ENCODE measurements at places on chromosomes 12 and 14.

GRCh38 chr14:80584744-80585505 lies 356.6 kb downstream of the CEP128 start:
- no peak for DNase-seq

GRCh38 chr12:85281636-85282312 lies 1.8 kb downstream of the ALX1 start:
- no peak for DNase-seq

DNA sequence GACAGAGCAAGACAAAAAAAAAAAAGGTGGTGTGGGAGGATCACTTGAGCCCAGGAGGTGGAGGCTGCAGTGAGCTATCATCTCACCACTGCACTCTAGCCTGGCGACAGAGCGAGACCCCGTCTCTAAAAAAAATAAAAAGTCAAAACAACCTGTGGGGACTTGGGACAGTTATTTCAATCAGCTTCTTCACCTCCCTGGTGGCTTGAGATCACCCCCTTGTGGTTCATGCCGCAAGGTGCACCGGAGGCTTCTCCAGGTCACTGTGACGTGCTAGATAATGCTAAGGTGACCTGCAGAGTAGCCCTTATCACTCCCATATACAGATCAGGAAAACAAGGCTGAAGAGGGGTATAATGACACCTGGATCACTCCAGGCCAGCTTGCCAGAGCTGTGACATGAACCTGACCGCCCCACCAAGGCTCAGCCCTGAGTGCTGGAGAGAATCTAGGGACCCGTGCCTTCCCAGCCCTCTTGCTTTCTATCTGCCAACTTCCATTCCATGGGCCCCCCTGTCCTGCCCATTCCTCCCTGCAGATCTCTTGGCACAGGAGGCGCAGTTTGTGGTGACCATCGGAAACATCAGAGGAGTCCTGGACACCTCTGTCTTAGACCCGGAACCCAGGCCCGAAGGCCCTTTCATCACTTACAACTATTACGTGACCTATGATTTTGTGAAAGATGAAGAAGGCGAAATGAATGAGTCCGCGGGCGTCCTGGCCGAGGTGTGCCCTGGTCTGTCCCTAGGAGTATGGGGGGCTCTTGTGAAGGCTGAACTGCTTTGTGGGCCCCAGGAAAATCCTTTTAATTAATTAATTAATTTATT lies 8.1 kb downstream of the LRRC43 start:
- no peak for DNase-seq

DNA sequence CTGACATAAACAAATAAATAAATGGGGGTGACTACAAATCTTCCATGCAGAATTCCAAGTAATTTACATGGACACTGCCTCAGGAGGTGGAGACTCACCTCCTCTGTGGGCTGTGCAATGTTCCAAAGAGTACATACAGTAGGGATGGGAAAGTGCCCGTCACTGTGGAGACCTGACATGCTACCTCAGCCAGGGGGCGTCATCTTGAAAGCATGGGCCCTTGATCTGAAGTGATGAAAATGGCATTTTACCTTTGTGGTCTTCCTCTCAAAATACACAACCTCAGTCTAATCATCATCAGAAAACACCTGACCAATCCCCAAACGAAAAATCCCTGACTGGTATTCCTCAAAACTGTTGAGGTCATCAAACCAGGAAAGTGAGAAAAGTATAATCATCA lies 48.4 kb downstream of the ANAPC7 start:
- DNase-seq, result no peak

DNA sequence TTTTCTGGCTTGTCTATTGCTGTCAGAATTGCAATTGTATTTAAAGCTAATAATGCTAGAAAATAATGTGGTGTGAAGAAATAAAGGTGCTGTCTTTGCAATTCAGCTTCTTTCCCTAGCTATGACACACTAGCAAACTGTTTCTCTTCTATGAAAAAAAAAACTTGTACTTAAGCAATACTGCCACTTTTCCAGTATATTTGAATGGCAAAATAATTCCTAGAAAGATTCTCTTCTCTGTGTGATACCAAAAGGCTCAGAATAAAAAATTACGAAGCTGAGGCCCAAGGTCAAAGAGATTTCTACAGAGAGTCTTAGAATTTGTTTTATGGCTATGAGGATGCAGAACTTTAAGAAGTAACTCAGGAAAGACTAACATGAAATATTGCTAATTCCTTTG lies 235.5 kb downstream of the ADAMTS20 start:
- no peak for DNase-seq

DNA sequence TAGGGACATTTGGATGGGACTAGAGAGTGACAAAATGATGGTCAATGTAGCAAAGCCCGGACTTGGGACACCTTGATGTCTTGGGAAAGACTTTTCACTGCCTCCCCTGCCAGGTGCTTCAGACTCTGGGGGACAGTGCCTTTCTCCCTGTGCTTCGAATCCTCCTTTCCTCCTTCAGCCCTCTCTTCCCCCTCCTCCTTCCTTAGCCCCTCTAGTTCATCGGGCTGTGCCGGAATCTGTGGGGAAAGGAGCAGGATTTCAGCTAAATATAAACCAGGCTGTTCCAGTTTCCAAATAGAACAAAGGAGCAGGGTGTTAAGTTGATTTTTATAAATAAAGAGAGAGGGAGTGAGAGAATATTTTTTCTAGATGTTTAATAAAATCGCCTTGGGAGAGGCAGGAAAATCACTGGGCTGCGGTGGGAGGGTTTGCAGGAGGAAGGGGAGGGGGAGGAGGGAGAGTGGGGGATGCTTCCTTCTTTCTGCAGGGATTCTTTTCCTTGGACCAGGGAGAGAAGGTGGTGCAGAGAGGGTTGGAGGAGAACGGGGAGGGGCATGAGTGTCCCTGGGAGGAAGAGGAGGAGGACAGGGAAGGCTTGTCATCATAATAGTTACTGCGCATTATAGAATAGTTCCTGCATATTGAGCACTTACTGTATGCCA lies 21.3 kb upstream of the CABP1 start:
- no peak for DNase-seq

- DNase-seq, result no peak
Measured at GRCh38 chr12:94868161-94868560, 135.3 kb downstream of the NDUFA12 start.

DNA sequence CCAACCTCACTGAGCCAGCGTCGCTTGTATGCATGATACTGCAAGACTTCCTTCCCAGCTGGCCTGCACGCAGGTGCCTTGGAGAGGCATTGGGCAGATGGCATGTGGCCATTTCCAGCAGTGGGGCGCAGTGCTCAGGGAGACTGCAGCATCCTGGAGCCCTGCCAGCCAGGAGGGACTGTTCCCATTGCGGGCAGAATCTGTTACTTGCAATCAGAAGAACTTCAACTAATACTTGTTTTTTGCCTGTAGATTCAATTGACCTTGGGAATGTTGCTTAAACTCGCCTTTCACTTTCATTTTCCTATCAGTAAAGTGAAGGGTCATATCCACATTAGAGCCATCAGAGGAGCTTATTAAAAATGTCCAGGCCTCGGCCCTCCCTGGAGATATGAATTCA lies 29.8 kb downstream of the ANKRD9 start:
- DNase-seq, result no peak

GRCh38 chr12:130357729-130358330 lies 20.1 kb downstream of the PIWIL1 start:
- no peak for DNase-seq

GRCh38 chr14:85909581-85909980 lies 379.6 kb downstream of the FLRT2 start:
- DNase-seq, result no peak

GRCh38 chr14:53411125-53411524 lies 258.0 kb upstream of the DDHD1 start:
- DNase-seq, result no peak

GRCh38 chr14:53260286-53260685 lies 107.2 kb upstream of the DDHD1 start:
- no peak for DNase-seq

DNA sequence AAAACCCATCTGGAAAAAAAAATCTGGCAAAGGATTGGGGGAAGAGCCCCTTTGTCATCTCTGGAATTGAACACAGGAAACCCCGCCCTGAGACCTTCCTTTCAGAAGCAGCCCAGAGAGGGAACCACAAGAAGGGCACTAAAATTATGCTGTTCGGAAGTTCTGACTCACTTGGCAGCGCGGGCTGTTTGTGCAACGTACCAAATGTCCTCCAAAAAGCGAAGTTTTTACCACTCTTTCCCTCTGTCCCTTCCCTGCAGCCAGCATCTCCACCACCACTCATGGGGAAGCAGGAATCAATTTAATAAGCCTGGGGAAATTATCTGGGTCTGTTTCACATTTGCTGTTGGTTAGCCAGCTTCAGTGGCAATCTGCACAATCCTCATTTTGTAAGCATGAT lies 3.2 kb upstream of the SYNE3 start:
- DNase-seq, result peak; percentile 45

- no peak for DNase-seq
Measured at GRCh38 chr12:79021021-79021420, 156.4 kb downstream of the SYT1 start.

- DNase-seq, result no peak
Measured at GRCh38 chr14:65224799-65225198, 122.5 kb upstream of the MAX start.

DNA sequence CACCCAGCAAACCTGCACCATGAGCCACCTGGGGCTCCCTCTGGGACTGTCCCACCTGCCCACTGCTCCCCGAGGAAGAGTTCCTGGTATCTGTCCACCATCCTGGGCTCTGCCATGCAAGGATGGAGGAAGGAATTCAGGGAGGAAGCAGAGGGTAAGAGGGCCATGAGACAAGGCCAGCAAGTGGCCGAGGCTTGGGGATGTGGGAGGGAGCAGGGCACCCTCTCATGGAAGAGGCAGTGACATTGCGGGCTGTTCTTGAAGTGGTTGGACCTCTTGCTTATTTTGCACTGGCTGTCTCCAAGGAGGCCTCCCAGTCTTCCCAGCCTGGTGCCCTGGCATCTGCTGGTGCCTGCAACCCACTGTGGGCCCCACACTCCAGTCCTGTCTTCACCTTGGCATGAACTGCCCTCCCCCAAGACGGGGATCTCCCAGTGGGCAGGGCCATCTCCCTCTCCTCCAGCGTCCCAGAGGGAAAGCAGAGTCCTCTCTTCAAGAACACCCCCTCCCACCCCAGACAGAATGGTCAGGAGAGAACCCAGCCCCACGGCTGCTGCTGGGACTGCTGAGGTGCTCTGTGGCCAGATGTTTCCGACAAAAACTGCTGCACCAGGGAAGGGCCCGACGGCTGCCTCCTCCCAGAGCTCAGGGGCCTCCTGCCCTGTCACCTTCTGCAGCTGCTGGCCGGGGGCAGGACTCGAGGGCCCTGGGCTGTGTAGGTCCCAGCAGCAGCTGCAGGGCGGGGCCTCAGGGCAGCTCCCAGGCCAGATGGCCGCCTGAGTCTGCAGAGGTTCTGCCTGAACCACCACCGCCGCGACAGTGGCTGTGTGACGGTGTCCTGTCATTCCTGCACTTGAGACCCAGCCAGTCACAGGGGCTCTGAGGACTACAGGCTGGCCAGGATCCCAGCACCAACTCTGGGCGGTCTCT lies 1.8 kb upstream of the AKT1 start:
- DNase-seq, result no peak

GRCh38 chr12:57758552-57759359 lies 3.9 kb downstream of the MARCHF9 start:
- DNase-seq, result no peak

- DNase-seq, result no peak
Measured at GRCh38 chr12:97394657-97395056, 67.9 kb upstream of the RMST start.

GRCh38 chr12:131075611-131076010 lies 121.9 kb downstream of the ADGRD1 start:
- DNase-seq, result no peak

DNA sequence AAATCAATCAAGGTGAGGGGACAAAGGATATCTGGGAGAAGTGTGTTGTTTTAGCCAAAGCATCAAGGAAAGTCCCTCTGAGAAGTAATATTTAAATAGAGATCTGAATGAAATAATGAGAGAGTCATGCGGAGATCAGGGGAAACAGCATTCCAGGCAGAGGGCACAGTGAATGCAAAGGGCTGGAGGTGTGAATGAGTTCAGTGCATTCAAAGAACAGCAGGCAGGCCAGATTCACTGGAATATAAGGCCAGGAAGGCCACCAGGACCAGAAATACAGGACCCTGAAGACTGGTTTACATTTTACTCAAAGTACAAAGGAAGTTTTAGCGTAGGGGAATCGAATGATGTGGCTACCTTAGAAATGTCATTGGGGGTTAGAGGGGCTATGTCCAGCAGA lies 436.2 kb upstream of the TMEM132C start:
- no peak for DNase-seq

DNA sequence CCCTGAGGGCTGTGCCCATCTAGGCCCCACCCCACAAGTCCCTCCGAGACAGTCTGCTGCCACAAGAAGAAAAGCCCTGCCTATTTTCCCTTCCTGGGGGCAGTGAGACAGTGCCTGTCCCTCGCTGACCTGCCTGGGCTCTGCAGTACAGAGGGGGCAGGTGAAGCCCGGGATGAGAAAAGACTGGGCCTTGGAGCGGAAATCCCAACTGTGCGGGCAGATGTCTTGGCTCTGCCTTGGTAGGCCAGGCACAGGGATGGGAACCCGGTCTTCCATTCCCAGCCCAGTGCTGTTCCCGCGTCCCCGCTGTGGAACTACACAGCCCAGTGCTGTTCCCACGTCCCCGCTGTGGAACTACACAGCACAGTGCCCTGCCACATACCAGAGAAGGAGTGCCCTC lies 12.8 kb upstream of the NXPH4 start:
- no peak for DNase-seq

DNA sequence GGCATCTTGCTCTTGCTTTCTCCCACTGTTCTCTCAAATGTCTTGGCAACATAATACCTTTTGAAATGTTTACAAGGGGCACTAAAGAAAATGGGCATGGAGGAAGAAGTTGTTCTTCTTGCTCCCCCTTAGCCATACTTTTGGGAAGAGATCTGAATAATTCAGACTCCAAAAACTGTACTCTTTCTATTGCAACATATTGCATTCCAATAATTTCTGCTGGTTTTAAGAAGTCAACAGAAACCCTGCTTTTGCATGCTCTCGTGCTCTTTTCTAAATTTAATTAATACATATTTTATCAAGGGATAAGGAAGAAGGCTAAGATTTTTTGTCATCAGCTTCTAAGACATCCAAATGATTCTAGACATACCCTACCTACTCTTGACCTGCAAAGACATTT lies 409.9 kb upstream of the SOX5 start:
- DNase-seq, result no peak

GRCh38 chr12:10563002-10563401 lies 50.4 kb downstream of the MAGOHB start:
- no peak for DNase-seq

DNA sequence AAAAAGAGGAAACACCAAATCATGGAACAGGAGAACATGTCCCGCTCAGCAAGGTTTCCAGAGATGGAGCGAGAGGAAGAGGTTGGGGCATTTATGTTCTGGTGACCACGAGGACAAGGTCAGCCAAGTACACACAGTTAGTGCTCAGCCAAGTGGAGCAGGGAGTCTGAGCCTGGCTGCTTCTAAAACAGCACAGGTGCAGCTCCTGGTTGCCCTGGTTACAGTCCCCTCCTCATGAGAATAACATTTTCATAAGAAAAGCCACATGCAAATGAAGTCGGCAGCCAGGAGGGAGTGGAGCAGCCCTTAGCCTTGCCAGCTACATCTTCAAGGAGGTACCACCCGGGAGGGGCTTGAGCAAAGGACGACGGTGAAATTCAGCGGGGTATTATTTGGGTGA lies 81.8 kb downstream of the NOS1 start:
- DNase-seq, result no peak

- no peak for DNase-seq
Measured at GRCh38 chr12:49369411-49370145, 2.3 kb downstream of the SPATS2 start.

- DNase-seq, result no peak
Measured at GRCh38 chr14:57573173-57573572, 79.5 kb upstream of the CCDC198 start.

Data from stimulated activated CD4-positive, alpha-beta T cell treated with anti-CD3 and anti-CD28 coated beads, Interleukin-15, amount 100 ng/mL, for 1 hour (primary cell).